ENCODE measurements at places on chromosomes 1 and 21.

DNA sequence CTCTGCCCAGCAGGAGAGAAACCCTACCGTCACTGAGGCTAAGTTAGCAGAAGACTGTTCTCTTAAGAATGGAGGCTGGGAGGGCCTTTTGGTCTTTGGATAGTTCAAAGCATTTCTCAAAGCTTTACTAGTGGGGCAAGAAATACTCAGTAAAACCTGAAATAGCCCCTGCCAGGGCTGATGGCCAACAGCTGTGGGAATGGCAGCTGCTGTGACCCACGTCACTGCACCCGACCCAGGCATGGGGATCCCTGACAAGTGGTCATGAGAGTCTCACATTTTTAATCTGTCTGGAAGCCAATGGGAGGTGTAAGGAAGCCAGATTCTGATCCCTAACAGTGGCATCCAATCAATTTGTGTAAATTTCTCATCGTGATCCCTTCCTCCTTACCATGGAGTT, 44.5 kb upstream of the ENAH start:
- DNase-seq: no peak

- DNase-seq: no peak
These were observed 335.0 kb upstream of the GREM2 start for GRCh38 chr1:240946926-240947325.

DNA sequence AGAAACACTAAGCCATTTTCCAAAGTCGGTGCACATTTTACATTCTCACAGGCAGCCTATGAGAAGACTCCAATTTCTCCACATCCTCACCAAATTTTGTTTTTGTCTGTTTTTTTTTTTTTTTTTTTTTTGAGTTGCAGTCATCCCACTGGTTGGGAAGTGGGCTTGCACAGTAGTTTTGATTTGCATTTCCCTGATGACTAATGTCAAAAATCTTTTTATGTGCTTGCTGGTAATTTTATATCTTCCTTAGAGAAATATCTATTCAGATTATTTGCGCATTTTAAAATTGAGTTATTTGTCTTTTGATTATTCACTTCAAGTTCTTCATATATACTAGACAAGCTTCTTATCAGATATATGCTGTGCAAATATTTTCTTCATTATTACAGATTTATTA, 141.5 kb downstream of the USH2A start:
- DNase-seq: no peak

DNA sequence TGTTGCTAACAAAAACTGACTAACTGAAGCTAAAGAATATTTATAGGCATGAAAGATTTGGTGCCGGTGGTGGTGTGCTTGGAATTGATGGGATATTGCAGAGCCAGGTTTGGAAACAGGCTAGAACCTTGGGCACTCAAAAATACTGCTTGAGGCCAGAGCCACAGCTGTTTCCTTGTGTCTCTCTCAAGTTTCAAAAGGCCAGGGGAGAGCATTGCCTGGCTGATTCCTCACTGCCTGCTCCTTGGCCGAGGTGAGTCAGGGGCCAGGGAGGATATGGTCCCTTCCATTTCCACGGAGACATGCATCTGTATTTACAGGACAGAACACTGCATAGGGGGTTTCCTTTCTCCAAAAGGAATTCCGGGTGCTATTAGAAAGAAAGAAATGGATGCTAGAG, 36.1 kb upstream of the IVNS1ABP start:
- DNase-seq: no peak

GRCh38 chr1:35463232-35463631, 94.0 kb downstream of the KIAA0319L start:
- DNase-seq: no peak

- no peak for DNase-seq
These were observed 21.5 kb upstream of the NHLH2 start for GRCh38 chr1:115862403-115862802.

- DNase-seq: no peak
These were observed 363.0 kb upstream of the DUSP10 start for GRCh38 chr1:222104694-222105392.

- no peak for DNase-seq
These were observed 26.4 kb downstream of the HIVEP3 start for GRCh38 chr1:41892301-41892781.

- DNase-seq: no peak
These were observed 116.2 kb downstream of the HMCN1 start for GRCh38 chr1:185850366-185850765.

- DNase-seq: no peak
These were observed 16.4 kb upstream of the TARBP1 start for GRCh38 chr1:234495231-234495990.

DNA sequence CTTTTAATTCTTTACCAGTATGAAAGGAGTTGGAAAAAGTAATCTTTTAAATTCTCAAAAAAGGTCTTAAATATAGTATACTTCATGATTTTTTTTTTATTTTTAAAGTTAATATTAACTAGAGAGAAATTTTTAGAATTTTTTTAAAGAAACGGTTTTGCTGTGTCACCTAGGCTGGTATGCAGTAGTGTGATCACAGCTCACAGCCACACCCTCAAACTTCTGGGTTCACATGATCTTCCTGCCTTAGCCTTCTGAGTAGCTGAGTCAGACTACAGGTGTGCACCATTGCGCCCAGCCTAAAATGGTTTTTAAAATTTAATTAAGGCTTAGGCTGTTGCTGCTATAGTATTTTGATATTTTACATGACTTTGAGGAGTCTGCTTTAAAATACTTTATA, 52.4 kb downstream of the TLCD4 start:
- no peak for DNase-seq
